H9 (cell line): ENCODE measurements at places on chromosomes 16 and 17. TPM values are rescaled to one million over a fixed set of nuclear protein-coding genes. Genes with fewer than 3 reads are reported as not detected.

The MT1X gene
- total RNA-seq: 32.1 and 41.9 TPM in 2 replicates

The KRTAP4-1 gene
- total RNA-seq: not detected in 2 replicates

The ZFP1 gene
- total RNA-seq: 13.7 and 15.3 TPM in 2 replicates

GRCh38 chr17:18981642-18982424 is 22.7 kb downstream of the FAM83G start:
- H3K27ac ChIP-seq: no peak overlapping the region
- H3K4me1 ChIP-seq: no peaks in the 10 kb centered on the region

DNA sequence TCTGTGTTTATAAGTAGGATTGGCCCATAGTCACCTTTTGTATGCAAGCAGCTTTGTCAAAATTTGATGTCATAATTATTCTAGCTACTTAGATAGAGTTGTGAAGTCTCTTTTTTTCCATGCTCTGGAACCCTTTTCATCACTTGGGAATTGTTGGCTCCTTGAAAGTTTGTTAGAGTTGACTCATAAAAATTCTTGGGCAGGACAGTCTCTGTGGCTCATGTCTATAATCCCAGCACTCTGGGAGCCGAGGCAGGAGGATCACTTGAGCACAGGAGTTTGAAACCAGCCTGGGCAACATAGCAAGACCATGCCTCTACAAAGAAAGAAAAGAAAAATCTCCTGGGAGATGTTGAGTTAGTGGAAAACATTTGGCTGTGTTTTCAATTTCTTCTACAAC is 45.7 kb upstream of the MRC2 start:
- no peak for DNase-seq
- H3K36me3 ChIP-seq: peaks cover 54% of the 10 kb centered on the region
- H3K4me3 ChIP-seq: no peak overlapping the region

DNA sequence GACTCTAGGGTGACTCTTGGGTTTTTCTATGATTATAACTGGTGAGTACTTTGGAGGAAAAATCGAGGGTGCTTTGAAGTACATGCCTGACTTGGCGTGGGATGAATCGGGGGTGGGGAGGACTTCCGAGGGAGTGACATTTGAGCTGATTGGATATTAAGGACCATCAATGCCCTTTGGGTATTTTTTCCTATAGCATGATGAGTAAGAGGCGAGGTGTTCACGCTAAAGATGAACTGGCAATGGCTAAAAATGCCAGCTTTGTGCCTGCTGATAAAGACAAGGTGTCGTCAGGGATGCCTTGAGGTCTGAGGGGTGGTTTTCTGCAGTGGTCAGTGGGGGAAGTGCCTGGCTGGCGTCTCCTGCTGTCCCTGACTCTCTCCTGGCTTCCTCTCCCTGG is 25.3 kb downstream of the USP43 start:
- H3K27me3 ChIP-seq: no peaks in the 10 kb centered on the region
- H3K4me3 ChIP-seq: no peak overlapping the region
- H3K36me3 ChIP-seq: peaks cover 17% of the 10 kb centered on the region
